ENCODE measurements at places on chromosomes 11 and 22. TPM values are rescaled to one million over a fixed set of nuclear protein-coding genes. Genes with fewer than 3 reads are reported as not detected.

GRCh38 chr11:10902301-10903063, 44.6 kb upstream of the ZBED5 start:
- no peak for DNase-seq

DNA sequence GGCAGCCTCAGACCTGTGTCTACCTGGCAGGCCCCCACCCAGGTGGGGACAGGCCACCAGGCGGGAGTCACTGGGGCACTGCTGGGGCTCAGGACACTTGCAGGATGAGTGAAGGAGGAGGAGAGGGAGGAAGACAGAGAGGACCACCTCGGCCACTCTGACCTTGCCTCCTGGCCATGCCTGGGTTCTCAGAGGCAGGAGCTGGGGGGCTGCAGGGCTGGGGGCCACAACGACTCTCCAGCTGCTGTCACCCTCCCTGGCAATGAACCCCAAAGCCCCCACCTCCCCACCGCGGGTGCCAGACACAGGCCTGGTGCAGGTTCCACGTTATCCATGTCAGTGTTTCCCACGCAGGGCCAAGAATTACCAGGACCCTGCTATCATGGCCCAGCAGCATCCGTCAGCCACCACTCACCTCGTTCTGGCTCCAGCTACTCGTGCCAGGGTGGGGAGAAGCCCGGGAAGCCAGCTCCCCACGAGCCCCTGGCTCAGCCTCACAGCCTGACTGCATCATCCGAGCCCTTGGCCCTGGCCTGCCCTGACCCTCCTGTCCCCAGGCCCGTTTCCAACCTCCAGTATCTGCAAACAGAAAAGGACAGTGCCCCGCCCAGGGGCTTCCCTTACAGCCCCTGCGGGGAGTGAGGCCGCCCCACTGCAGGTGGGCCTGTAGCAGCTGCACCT, 62.4 kb downstream of the BRD1 start:
- peak; percentile 54 for DNase-seq

GRCh38 chr22:48089601-48090331, 1327.3 kb downstream of the TBC1D22A start:
- DNase-seq, result no peak

- no peak for DNase-seq
These were observed 116.0 kb downstream of the RBFOX2 start for GRCh38 chr22:35912658-35913057.

DNA sequence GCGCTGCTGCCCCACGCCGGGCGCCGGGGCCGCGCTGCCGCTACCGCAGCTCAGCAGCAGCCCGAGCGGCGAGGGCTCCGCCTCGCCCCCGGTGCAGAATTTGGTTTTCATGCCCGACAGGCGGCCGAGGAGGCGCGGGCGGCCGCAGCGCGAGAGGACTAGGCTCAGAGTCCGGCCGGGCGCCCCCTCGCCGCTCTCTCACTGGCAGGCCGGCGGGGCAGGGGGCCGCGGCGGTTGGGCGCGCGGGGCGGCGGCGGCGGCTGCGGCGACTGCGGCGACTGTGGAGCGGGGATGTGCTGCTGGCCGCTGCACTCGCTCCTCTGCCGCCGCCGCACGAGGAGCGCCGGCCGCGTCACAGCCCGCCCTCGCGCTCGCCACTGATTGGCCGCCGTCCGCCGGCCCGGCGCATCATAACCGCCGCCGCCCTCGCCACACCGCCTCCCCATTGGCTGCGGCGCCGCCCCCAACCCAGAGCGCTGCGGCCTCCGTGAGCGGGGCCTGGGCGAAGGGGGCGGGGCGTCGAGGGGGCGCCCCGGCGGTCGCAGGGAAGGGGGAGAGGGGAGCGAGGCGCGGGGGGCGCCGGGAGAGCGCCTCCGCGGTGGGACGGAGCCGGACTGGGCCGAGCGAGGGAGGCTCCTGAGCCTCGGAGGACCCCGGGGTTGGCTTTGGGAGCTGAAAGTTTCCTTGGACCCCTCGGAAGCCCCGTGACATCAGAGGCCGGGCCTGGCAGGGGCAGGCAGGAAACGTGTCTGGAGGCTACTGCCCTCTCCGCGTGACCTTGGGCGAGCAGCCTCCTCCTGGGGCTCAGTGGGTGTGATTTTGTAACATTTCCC, at the start of gene CHKA:
Gene CHKA, minus strand, starts transcription at position 322 of the 833 bp plus-strand sequence. Its CDS starts 211 bp downstream, at position 111.
- peak; percentile 99 for DNase-seq

DNA sequence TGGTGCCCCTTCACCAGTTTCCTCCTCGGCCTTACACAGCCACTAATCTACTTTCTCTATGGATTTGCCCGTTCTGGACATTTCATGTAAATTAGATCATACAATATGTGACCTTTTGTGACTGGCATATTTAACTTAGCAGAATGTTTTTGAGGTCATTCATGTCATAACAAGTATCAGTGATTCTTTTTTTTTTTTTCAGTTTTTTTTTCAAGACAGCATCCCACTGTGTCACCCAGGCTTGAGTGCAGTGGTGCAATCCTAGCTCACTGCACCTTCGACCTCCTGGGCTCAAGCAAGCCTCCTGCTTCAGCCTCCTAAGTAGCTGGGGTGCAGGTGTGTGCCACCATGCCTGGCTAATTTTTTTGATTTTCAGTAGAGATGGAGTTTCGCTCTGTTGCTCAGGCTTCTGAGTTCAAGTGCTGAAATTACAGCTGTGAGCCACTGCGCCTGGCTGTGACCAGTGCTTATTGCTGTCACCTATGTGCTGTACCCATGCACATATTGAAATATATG, 22.7 kb downstream of the KIAA1671 start:
- DNase-seq, result no peak

GRCh38 chr11:12007230-12007593, 1.2 kb downstream of the DKK3 start:
- peak; percentile 48 for DNase-seq

DNA sequence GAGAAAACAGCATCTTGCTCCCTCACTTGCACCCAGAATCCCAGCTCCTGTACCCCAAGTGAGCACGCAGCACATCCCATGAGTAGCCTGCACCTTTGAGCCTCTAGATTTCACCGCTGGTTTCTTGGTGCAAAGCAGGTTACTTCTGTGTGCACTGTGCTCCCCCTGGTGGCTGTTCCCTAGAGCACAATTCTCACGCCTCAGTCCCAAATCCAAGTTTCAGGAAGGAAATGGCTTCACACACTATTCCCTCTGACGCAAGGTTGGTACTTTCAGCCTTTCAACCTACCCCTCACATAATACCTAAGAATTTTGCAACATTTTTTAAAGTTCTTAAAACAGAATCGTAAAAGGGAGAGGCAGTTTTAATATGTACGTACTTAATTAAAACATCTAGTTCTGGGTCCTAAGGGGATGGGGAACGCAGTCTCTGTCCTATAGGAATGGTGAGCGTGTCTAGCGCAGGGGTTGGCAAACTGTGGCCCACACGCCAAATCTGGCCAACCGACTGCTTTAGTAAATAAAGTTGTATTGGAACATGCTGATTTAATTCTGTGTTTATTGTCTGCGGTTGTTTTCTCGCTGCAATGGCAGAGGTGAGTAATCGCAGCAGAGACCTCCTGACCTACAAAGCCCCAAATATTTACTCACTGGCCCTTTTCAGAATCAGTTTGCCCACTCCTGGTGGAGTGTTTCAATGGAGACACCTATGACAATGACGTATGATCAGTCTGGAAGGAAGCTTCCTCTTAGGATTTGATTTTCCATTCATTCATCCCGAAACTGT, 27.5 kb downstream of the DHCR7 start:
- DNase-seq, result peak; percentile 82

GRCh38 chr11:76246271-76246933, 40.1 kb upstream of the WNT11 start:
- DNase-seq, result no peak

- peak; percentile 94 for DNase-seq
These were observed 23.2 kb upstream of the ZBTB16 start for GRCh38 chr11:114036147-114036811.

DNA sequence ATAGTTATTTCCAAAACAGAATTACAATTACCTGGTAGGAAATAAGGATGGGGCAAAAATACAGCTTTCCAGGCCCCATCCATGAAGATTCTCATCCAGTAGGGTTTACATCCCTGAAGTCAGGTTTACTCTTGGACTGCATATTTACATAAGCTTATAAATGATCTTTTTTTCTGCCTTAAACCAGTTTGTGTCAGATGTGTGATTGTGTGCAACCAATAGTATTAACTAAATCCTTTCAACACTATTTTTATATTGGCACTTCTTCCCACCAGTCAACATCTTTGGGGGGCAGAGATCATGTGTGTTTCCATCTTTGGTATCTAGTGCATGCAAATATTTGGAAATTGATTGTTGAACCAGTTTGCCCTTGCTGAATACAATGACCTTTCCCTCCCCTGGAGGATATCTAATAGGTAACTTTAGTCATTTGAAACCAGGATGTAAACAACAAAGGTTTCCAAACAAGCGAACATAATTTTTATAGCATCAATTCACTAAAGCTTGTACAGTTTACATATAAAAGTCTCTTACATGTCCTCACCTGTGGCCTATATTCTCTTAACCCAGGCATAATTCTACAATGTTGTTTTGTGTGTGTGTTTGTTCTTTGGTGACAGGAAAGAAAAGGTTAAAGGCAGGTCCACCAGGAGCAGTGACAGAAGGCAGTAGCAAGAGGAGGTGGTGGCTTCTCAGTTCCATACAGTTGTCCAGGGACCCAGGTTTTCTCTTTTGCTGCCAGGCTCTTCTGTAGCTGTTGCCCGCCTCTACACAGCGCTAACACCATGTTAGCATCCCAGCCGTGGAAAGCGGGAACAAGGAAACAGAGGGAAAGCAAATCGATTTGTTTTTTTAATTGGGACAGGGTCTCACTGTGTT, 1.7 kb upstream of the ME3 start:
- no peak for DNase-seq

- DNase-seq, result no peak
These were observed 11.4 kb downstream of the DGAT2 start for GRCh38 chr11:75779960-75780359.

- no peak for DNase-seq
These were observed 134.7 kb downstream of the HIPK3 start for GRCh38 chr11:33391893-33392251.

GRCh38 chr11:103055221-103055890, 36.6 kb downstream of the DCUN1D5 start:
- no peak for DNase-seq

- no peak for DNase-seq
These were observed 42.9 kb downstream of the GAB4 start for GRCh38 chr22:16965083-16965482.

DNA sequence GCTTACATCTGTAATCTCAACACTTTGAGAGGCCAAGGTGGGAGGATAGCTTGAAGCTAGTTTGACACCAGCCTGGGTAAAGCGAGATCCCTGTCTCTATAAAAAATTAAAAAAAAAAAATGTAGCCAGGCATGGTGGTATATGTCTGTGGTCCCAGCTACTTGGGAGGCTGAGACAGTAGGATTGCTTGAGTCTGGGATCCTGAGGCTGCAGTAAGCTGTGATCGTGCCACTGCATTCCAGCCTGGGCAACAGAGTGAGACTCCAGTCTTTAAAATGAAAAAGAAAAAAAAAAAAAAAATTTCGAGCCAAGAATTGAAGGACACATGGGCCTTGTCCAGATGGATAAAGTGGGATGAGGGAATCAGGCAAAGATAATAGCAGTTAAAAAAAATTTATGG, 62.5 kb downstream of the MTMR3 start:
- DNase-seq, result no peak

DNA sequence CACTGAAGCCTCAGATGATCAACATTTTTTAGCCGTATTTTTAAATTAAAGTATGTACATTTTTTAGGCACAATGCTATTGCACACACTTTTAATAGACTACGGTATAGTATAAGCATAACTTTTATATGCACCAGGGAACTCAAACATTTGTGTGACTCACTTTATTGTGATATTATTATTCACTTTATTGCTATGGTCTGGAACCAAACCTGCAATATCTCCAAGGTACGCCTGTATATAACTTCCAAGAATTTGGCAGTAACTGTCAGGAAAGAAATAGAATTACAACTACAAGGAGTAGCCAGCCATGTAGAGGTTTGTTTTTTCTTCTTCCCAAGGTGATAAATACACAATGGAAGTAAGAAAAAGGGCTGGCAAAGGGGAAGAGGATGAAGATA, 62.3 kb downstream of the PRR5L start:
- DNase-seq, result no peak

- DNase-seq, result no peak
These were observed 51.0 kb upstream of the SEPTIN5 start for GRCh38 chr22:19663286-19663815.

DNA sequence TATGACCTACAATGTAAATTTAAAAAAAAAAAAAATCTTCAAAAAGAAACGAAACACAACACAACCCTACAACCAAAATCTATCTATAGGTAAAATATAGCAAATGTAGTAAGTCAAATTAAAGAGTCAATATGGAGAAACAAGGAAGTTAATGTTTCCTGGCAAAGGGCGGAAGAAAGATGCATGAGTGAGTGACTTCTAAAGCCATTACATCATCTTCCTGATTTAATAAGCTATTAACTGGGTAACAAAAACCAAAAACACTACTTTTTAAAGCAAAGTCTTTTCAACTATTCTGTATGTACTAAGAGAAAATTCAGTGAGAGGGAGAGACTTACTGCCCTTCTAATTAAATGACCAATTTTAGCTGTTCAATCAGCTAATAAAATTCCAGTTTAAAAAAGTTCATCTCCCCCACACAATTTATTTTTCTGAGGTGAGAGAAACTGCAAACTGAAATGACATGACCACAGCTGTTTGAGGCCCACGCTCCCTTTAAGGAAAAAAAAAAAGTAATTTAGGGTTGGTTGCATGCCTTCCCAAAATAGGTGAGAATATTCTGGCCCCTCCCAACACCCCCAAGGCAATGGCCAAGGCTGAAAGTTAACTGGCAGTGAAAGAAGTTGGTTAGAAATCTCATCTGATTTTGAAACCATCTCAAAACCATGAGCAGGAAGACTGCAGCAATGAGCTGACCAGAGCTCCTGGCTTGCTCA, 5.9 kb downstream of the SF1 start:
- no peak for DNase-seq

DNA sequence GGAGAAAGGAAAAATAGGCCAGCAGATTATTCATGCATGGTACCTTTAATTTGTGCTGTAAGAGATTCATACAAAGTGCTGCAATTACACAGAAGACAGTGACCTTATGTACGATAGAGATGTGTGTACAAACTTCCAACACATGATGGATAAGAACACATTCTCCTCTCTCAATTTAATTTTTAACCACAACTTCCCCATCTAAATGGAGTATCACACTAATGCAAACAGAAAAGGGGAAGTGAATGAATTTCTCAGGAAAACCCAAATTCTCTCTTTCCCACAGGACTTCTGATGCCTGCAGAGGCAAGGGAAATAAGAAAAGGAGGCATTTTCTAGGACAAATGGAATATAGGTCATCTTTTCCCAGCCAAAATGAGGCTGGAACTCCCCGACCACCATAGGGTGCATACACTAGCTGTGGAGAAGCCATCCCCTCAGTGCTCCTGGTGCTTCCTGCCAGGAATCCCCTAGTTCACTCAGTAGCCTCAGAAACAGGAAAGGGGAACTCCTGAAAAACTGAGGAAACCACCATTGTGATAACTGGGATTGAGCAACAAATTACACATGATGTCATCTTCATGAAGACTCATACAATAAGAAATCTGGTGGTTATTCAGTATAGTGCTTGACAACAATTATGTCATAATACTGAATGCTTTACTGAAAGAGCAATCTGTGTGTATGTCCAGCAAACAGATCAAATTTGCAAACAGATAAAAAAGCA, 22.4 kb downstream of the MMP10 start:
- DNase-seq, result no peak

GRCh38 chr11:132655187-132655855, 877.0 kb downstream of the OPCML start:
- DNase-seq, result no peak

The CFAP68 gene
- 8.7 TPM for total RNA-seq

The SLC36A4 gene
- 9.7 TPM for total RNA-seq

The UPK3A gene
- 0.41 TPM for total RNA-seq

The TBX10 gene
- not detected for total RNA-seq

The OR8B8 gene
- not detected for total RNA-seq

The BRSK2 gene
- total RNA-seq, result 23.6 TPM

The ZP1 gene
- not detected for total RNA-seq

The OR51E2 gene
- total RNA-seq, result not detected

The MS4A6A gene
- not detected for total RNA-seq

The APOL3 gene
- 0.28 TPM for total RNA-seq

Data from H7 (cell line).